ENCODE measurements at places on chromosomes 5 and 9. TPM values are rescaled to one million over a fixed set of nuclear protein-coding genes. Genes with fewer than 3 reads are reported as not detected.

DNA sequence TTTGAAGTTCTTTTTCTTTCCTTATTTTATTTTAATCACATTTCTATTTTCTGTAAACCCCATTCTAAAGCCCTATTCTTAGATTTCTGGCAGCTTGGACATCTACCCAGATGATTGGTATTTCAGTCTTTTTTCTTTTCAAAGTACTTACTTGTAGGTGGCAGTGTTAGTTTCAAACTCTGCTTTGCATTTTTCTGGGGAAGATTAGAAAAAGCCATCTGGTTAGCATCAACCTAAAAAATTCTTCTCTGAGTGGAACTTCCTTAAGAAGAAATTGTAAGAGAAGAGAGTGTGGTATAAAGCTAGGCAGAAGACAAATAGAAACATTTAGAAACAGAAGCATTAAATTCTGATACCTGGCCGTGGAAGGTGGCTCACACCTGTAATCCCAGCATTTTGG lies 17.2 kb upstream of the TENT2 start:
- H3K36me3 ChIP-seq = no peaks in the 10 kb centered on the region
- H3K4me3 ChIP-seq = no peak overlapping the region
- no peak overlapping the region for H3K27ac ChIP-seq
- DNase-seq = no peak

- no peak overlapping the region for H3K4me3 ChIP-seq
- no peaks in the 10 kb centered on the region for H3K27me3 ChIP-seq
- H3K4me1 ChIP-seq = no peaks in the 10 kb centered on the region
Observed at GRCh38 chr5:16160706-16161105, 18.9 kb downstream of the MARCHF11 start.

DNA sequence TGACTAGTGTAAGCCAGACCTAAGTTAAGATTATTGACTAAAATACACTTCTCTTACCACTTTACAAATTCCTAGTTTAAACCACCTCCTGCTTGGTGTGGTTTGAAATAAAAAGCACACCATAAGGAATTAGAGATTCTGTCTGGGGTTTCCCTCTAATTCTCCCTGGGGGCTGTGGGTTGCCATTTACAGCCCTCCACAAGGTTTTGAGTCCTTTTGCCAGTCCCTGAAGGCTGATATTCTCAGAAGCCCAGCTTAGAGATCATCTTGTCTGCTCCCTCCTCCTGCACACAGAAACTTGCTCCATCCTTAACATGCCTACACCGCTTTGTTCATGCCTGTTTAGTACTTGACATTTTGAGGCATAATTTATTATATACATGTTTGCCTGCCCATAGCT lies 7.2 kb upstream of the LMNB1 start:
- H3K27me3 ChIP-seq = no peaks in the 10 kb centered on the region
- H3K27ac ChIP-seq = no peak overlapping the region
- no peaks in the 10 kb centered on the region for H3K36me3 ChIP-seq
- H3K4me3 ChIP-seq = no peak overlapping the region
- no peaks in the 10 kb centered on the region for H3K4me1 ChIP-seq

GRCh38 chr9:116792271-116792670 lies 105.2 kb downstream of the TRIM32 start:
- H3K4me1 ChIP-seq = no peaks in the 10 kb centered on the region
- no peak for DNase-seq
- H3K27me3 ChIP-seq = no peaks in the 10 kb centered on the region
- H3K36me3 ChIP-seq = no peaks in the 10 kb centered on the region

- H3K27me3 ChIP-seq = no peaks in the 10 kb centered on the region
- no peak for DNase-seq
- no peaks in the 10 kb centered on the region for H3K36me3 ChIP-seq
- H3K4me1 ChIP-seq = no peaks in the 10 kb centered on the region
- H3K4me3 ChIP-seq = no peak overlapping the region
Observed at GRCh38 chr5:10151656-10152055, 98.0 kb downstream of the ATPSCKMT start.

DNA sequence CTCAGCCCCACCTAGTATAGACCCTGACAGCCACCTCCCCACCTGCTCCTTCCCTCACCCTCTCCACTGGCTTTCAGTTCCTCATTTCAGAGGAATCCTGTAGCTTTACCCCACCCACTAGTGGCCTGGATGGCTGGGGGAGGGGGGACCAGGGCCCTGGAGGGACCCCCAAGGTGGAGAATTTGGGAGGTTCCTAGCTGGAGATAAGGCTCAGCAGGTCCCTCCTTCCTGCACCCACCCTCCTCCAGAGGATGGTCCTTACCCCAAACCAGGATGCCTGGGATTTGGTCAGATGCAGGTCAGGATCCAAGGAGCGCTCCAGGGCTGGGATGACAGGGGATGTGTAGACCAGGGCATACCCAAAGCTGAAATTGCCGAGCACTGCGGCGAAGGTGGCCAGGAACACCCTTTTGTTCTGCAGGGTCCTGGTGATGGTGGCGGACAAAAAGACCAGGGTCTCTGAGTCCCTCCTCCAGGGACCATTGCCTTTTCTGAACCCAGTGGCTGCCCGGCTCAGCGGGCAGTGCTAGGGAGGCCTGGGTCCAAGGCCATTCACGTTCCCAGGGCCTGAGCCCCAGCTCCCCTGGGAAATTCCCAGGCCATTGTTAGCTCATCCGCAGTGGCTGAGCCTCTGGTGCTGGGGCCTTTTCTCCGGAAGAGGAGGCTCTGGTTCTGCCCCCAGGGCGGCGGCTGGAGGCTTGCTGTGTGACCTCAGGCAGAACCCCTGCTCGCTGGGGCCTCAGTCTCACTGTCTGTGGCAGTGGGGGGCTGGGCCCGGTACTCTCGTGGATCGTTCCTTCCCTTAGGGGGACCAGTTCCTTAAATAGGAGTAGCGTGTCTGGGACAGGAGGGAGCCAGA lies 678 bp downstream of the SLC2A6 start:
- H3K4me3 ChIP-seq = peak overlapping the region; percentile 48
- no peak for DNase-seq
- no peaks in the 10 kb centered on the region for H3K36me3 ChIP-seq
- peaks cover 22% of the 10 kb centered on the region for H3K4me1 ChIP-seq
- H3K27ac ChIP-seq = peak overlapping the region; percentile 49

DNA sequence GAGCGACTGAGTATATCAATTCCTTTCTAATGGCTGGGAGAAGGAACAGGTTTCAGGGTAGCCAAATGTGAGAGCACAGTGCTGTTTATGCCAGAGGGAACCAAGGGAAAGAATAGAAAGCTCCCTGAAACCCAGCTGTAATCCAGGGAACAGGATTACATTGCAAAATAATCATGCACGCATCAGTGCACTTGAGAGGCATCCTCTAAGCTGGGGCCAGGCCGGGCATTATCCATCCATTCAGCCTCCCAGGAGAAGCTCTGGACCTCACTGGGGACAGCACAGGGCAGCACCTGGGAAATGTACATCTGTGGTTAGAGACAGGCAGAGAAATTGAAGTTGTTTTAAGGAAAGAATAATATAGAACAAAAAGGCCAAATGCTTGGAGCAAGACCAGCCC lies 72.7 kb downstream of the MTRR start:
- H3K27ac ChIP-seq = no peak overlapping the region
- H3K4me1 ChIP-seq = no peaks in the 10 kb centered on the region
- H3K4me3 ChIP-seq = no peak overlapping the region
- no peaks in the 10 kb centered on the region for H3K36me3 ChIP-seq

DNA sequence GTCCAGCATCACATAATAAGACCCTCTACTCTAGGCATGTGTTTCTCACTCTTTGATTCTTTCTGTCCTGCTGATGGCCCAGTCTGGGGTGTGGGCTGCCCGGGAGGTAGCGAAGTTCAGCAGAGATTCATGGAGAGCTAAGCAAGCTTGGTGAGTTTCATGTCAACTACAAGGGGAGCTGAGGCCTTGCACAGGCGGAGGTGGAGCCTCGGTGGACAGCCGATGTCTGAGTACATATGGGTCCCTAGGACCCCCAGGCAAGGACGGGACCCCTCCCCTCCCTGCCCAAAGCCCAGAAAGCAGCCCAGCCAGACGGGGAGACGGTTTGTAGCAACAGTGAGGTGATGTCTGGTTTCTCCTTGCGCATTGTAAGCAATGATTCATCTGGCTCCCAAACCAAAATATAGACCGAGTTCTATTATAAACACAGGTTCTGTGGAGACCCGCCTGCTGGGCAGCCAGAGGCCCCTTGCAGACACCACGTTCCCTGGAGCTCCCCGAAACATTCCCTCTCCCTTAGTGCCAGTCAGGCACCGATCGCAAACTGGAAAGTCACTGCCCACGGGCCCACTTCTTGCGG lies 45.5 kb downstream of the COL27A1 start:
- H3K4me3 ChIP-seq = no peak overlapping the region
- DNase-seq = no peak
- no peaks in the 10 kb centered on the region for H3K36me3 ChIP-seq
- H3K4me1 ChIP-seq = peaks cover 11% of the 10 kb centered on the region
- no peak overlapping the region for H3K27ac ChIP-seq
- no peaks in the 10 kb centered on the region for H3K27me3 ChIP-seq

DNA sequence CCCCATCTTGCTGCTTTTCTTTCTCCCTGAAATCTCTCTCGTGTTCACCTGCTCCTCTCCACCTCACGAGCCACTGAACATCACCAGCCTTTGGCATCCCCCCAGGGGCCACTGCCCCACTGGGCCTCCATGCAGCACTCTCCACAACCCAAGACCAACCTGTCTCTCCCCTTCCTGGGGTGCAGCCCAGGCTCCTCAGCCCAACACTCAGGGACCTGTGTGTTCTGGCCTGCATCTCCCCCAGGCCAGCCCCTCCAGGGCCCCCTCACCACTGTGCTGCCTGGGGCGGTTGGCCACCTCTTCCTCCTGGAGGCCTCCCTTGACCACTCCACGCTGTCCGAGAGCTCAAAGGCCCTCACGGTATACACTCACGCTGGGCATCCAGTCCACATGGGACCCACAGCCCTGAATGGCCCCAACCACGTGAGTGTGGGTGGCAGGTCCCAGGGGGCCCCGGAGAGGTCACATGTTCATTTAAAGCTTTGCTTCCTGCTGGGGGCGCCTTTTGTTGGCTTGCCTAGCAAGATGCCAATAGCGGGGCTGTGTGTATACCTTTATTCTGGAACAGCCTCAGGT lies 453 bp upstream of the DOK3 start:
- no peak for DNase-seq
- H3K27ac ChIP-seq = peak overlapping the region; percentile 38
- H3K36me3 ChIP-seq = peaks cover 45% of the 10 kb centered on the region
- H3K4me1 ChIP-seq = no peaks in the 10 kb centered on the region
- H3K27me3 ChIP-seq = no peaks in the 10 kb centered on the region

- DNase-seq = no peak
- no peaks in the 10 kb centered on the region for H3K27me3 ChIP-seq
- no peak overlapping the region for H3K27ac ChIP-seq
- no peaks in the 10 kb centered on the region for H3K36me3 ChIP-seq
- H3K4me3 ChIP-seq = no peak overlapping the region
- no peaks in the 10 kb centered on the region for H3K4me1 ChIP-seq
Observed at GRCh38 chr5:171795381-171795780, 9.8 kb downstream of the SMIM23 start.

The SLC27A6 gene
- 0.68 TPM for total RNA-seq

GRCh38 chr5:127938746-127939145 lies 144.8 kb upstream of the SLC12A2 start:
- no peak overlapping the region for H3K4me3 ChIP-seq
- no peaks in the 10 kb centered on the region for H3K36me3 ChIP-seq
- no peak for DNase-seq
- H3K27ac ChIP-seq = no peak overlapping the region

- peaks cover 71% of the 10 kb centered on the region for H3K36me3 ChIP-seq
- H3K4me1 ChIP-seq = no peaks in the 10 kb centered on the region
- H3K4me3 ChIP-seq = no peak overlapping the region
Observed at GRCh38 chr9:130634801-130635200, 29.6 kb upstream of the PRDM12 start.

DNA sequence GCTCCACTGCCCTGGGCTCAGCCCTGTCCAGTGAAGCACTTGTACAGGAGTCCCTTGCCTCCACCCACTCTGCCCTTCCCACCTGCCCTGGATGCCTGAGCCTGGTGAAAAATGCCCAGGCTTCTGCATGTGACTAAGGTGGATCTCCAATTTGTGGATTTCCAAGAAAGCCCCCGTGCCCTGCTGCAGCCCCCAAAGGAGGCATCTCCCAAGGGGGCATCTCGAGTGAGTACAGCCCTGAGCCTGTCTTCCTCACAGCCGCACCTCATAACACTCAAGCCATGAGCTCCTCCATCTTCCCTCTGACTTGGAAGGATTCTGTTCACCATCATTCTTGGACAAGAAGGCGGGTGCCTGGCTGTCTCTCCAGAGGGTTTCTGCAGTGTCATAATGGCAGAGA lies 158.0 kb upstream of the PPP1R26 start:
- no peak overlapping the region for H3K4me3 ChIP-seq
- no peak for DNase-seq
- no peak overlapping the region for H3K27ac ChIP-seq
- H3K36me3 ChIP-seq = no peaks in the 10 kb centered on the region

The MLANA gene
- total RNA-seq = not detected

The AHRR gene
- under 0.01 TPM for total RNA-seq

The MYMK gene
- total RNA-seq = not detected

The THBS4 gene
- 142 TPM for total RNA-seq

GRCh38 chr5:105885266-105885665 lies 1785.5 kb downstream of the EFNA5 start:
- H3K27ac ChIP-seq = no peak overlapping the region
- no peaks in the 10 kb centered on the region for H3K4me1 ChIP-seq
- H3K4me3 ChIP-seq = no peak overlapping the region
- H3K27me3 ChIP-seq = no peaks in the 10 kb centered on the region
- no peak for DNase-seq
- H3K36me3 ChIP-seq = no peaks in the 10 kb centered on the region

The IFNA2 gene
- not detected for total RNA-seq

DNA sequence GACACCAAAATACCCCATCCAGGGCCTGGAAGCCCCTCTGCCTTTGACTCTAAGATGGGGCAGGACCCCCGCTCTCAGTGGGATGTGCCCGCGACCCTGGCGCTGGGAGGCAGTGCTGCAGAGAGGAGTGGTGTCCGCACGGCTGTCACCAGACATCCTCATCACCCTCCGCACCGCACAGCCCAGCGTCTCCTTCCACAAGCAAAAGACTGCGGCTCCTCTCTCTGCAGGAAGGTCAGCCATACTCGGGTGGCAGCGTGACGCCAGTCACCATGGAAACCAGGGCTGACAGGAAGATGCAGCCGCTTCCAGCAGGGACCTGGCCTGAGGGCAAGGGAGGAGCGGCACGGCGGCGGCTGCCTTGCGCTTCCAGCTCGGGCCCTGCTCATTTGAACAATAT lies 17.1 kb upstream of the SLC6A3 start:
- peaks cover 26% of the 10 kb centered on the region for H3K36me3 ChIP-seq
- H3K27ac ChIP-seq = no peak overlapping the region
- no peak overlapping the region for H3K4me3 ChIP-seq
- peak; percentile 34 for DNase-seq
- no peaks in the 10 kb centered on the region for H3K27me3 ChIP-seq

DNA sequence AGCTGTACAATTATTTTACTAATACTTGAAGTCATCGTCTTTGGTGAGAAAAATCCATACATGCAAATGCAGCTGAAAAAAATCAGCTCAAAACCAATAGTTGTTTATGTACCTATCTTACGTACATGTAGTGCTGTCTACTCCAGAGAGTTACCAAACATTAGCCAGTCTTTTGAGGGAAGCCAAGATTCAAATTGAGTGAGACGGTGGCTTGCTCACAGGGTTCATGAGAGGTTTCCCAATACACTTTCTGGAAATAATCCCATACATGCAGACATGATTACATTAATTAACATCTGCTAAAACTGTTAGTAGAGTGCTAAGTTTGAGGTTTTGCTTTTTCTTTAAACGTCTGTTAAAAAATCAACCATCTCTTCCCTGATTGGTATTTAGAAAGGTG lies 2.3 kb downstream of the C9orf72 start:
- no peak overlapping the region for H3K4me3 ChIP-seq
- no peaks in the 10 kb centered on the region for H3K27me3 ChIP-seq
- H3K4me1 ChIP-seq = peaks cover 13% of the 10 kb centered on the region

All from sigmoid colon (tissue), 7 donors.